ENCODE measurements at places on chromosomes 5 and 9.

- DNase-seq = no peak
Measured at GRCh38 chr5:171367424-171368370, 20.0 kb upstream of the NPM1 start.

- no peak for DNase-seq
Measured at GRCh38 chr5:132473019-132473531, 17.5 kb downstream of the IRF1 start.

DNA sequence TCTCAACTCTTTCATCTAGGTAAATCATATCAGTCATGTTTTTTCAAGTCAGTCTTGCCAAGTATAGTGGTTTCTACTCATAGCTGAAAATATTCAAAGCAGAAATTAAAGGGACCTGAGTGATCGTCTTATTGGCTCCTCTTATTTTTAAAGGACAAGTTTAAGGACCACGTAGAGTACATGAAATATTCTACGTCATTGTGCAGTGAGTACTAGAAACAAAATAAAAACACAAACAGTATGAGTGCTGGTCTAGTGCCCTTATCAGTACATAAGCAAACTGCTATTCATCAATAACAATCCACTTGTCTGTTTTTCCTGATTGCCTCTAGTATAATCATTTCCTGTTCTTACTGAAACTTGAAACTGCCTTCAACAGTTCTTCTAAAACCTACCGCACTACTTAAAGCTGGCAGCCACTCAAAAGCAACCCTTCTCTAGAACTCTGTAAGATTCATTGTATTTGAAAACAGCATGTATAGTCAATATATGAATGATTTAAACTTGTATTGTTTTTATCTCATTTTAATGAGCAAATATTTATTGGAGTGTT lies 853.7 kb downstream of the TAF11L14 start:
- DNase-seq = no peak

DNA sequence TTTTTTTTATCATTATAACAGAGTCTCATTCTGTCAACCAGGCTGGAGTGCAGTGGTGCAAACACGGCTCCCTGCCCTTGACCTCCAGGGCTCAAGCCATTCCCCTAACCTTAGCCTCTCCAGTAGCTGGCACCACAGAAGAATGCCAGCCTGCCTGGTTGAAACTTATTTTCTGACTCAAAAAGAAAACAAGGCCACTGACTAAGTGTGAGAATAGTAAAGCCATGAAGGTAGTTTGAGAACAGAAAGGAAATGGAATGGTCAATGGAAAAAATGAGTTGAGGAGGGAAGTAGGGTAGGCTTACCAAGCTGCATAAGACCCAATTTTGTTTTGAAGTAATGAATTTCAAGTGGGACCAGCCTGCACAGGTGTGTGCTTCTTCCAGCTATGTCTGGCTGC lies 82.8 kb upstream of the RORB start:
- no peak for DNase-seq

GRCh38 chr5:73644385-73644963 lies 18.5 kb downstream of the ARHGEF28 start:
- no peak for DNase-seq

- DNase-seq = no peak
Measured at GRCh38 chr5:76155536-76155935, 72.4 kb downstream of the SV2C start.

- no peak for DNase-seq
Measured at GRCh38 chr5:79193643-79194042, 42.3 kb upstream of the JMY start.

DNA sequence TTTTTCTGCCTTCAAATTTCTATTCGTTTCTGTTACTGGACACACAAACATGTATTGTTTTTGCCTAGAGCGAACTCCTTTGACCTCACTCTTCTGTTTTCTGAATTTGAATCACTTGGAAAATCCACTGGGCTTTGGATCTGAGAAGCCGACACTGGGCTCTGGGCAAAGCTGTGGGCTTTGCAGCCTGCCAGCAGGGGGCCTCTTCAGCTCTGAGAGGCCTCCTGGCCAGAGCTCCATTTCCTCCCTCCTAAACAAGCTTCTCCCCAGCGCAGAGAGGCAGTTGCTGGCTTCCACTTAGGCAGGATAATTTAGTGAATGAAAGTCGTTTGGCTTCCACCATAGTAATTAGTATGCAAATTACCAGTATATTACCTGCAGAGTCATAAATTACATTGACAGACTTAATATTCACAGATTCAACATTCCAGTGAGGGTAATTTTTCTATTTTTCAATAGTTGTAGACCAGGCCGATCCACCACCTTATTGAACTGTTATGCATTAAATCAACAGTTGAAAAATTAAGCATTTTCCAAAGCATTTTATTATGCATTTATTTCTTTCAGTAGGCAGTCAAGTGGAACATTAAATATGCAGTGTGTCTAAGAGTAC lies 104.0 kb upstream of the ZNF366 start:
- DNase-seq = peak; percentile 25

GRCh38 chr5:28408186-28408585 lies 1369.8 kb upstream of the CDH9 start:
- no peak for DNase-seq

- no peak for DNase-seq
Measured at GRCh38 chr5:34517249-34517648, 138.9 kb upstream of the RAI14 start.

DNA sequence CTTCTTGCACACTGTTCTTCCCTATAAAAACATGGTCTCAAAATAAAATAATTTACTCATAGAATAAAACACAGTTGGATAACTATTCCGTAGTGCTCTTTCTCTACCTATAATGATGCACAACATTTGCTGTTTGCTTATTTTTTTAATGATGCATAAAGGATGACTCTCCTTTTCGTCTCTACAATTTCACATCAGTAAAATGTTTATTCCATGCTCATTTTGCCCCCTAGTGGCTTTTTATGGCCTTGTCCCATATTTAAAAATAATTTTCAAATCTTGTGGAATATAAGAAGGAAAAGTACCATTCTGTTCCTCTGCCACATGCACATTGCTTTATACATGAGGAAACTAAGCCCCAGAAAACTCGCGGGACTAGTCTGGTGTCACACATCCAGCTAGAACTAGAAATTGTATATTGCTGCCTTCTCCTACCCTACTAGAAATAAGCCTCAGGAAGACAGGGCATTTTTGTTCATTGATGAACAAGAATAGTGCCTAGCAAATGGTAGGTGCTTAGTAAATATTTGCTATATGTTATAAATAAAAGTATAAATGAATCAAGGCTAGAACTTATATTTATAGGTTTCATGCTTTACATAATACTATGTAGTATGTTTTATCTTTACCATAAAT lies 12.7 kb downstream of the KCTD16 start:
- DNase-seq = peak; percentile 26
